CD4-positive, alpha-beta memory T cell (primary cell): ENCODE measurements at places on chromosomes 16 and 17.

DNA sequence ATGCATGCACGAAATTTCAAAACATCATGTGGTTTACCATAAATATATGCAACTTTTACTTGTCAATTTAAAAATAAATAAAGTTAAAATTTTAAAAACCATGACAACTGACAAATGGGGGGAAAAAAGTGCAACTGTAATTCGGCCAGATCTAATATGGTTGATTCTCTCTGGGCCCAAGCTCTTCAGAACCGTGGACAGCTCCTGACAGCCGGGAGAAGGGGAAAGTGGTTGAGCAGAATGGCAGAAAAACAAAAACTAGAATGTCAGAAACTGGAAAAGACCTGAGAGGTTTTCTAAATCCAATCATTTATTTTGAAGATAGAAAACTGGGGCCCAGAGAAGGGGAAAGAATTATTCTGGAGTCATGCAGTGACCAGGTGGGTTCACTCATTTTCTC lies 126.6 kb downstream of the TMEM132E start:
- no peak for DNase-seq

DNA sequence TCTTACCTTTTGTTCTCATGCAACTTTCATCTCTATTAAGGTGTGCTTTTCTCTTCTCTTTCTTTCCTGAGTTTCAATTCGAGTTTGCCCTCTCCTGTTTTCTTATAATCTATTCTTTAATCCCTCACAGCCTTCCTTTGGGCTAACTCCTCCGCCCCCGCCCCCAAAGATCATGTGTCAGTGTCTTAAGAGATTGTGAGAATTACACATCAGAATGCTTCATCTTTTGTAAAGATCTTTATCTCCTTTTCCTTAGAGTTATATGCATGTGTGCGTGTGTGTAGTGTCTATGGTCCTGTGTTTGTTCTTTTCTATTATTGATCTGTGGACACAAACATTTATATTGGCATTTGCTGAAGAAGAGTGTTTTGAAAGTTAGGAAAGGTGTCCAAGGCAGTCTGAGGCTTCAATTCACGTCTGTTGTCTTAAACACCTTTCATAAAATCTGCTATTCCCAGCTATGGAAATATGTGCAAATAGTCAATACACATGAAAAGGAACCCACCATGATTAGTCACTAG lies 6.1 kb upstream of the ALDH3A2 start:
- DNase-seq, result no peak

- DNase-seq, result no peak
Measured at GRCh38 chr16:88560714-88561484, 9.3 kb upstream of the ZC3H18 start.

- peak; percentile 70 for DNase-seq
Measured at GRCh38 chr16:23863511-23864422, 28.0 kb downstream of the PRKCB start.

DNA sequence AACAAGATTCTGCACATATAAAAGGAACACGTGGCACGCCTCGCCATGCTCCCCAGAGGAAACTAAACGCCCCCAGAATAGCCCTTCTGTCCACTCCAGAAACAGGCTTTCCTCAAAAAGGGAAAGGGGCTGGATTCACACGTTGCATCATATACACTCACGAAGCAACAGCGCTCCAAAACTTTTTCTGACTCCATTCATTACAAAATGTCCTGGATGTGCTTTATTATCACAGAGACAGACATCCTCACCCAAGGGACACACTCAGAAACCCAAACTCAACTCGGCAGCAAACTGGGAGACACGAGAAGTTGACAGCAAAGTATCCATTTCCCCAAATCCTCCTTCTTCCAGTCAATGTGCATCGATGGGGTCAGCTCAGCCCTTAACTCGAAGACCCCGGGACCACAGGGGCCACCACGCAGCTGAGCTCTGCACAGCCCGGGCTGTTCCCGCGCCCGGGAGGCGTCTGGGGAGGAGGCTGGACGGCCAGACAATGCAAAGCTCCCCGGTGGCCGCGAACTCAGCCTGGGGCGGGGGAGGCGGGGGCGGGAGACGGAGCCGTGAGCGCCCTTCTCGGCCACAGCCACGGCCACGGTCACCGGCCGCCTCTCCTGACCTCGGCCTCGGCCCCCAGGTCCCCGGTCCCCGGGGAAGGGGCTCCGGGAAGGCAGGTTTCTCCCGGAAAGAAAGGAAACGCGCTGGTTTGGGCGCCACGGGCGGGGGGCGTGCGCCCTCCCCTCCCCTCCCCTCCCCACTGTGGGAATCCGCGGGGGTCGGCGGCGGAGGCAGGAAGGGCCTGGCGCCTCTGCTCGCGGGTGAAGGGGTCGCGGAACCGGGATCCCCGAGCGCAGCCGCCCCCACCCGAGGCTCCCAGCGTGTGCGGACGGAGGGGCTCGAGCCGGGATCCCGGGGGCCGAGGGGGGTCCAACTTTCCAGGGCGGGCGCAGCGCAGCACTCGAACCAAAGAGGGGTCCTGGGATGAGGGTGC lies 1.2 kb downstream of the NXN start:
- no peak for DNase-seq

GRCh38 chr17:19371259-19372010 lies 6.9 kb upstream of the MAPK7 start:
- DNase-seq, result no peak

GRCh38 chr17:83159204-83160049 lies 80.0 kb downstream of the METRNL start:
- no peak for DNase-seq

DNA sequence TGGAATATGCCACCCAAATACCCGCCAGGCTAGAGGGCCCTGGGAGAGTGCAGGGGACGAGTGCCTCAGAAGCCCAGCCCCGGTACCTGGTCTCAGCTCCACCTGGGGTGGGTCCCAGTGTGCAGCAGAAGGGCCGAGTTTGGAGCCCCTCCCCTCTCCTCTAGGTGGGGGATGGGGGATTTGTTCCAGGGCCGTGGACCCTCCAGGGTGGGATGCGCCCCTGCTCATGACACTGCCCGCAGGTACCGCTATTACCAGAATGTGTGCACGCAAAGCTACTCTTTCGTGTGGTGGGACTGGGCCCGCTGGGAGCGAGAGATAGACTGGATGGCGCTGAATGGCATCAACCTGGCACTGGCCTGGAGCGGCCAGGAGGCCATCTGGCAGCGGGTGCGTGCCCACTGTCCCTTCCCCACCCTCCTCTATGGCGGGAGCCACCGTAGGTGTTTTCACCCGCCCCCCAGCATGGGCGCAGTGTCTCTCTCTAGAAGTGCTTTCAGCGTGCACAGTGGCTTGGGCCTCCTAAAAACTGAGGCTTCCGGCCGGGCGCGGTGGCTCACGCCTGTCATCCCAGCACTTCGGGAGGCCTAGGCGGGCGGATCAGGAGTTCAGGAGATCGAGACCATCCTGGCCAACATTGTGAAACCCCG lies 1.2 kb downstream of the NAGLU start:
- DNase-seq, result no peak

DNA sequence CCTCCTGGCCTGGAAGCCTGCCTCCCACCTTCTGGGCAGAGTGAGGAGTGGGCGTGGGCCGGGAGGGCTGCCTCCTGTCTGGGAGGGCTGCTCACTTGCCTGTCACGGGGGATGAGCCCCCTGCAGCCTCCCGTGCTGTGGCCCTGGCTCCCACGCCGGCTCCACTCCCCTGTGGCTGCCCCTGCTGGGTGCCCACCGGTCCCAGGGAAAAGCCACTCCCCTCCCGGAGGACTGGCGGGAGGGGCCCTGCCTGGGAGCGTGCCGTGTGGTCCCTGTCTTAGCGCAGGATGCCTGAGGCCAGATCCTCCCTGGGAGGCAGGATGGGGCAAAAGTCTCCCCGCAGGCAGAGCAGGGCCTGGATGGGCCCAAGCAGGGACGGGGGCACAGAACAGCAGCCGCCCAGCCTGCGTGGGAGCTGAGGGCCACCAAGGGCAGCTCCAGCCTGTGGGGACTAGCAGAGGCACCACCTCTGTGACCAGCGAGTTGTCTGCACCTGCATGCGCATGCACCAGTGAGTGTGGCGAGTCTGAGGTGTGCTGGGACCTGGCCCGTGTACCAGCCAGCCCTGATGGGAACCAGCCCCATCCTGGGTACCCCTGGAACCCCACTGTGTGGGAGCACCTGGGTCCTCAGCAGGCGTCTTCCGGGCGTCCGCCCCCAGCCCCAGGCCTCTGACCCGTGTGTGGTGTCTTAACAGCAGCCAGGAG lies 339.9 kb downstream of the SEC14L1 start:
- DNase-seq, result no peak

- DNase-seq, result no peak
Measured at GRCh38 chr17:74678541-74678940, 34.2 kb downstream of the CD300LF start.

GRCh38 chr17:7673239-7673638 lies 14.1 kb downstream of the TP53 start:
- DNase-seq, result no peak

GRCh38 chr16:82093666-82094300 lies 58.7 kb downstream of the HSD17B2 start:
- DNase-seq, result no peak

DNA sequence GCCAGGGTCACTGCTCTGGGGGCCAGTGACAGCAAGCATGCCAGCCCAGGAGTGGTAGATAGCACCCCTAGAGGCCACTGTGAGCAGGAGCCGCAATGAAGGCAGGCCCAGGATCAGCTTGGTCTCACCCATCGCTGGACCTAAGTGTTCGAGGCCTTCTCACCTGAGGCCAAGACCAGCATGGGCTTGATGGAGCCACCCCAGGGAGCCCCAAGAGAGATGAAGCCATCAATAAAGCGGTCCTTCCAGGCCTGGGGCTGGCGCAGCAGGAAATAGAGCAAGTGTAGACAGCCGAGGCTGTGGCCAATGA lies 1.8 kb downstream of the LCAT start:
- peak; percentile 19 for DNase-seq

DNA sequence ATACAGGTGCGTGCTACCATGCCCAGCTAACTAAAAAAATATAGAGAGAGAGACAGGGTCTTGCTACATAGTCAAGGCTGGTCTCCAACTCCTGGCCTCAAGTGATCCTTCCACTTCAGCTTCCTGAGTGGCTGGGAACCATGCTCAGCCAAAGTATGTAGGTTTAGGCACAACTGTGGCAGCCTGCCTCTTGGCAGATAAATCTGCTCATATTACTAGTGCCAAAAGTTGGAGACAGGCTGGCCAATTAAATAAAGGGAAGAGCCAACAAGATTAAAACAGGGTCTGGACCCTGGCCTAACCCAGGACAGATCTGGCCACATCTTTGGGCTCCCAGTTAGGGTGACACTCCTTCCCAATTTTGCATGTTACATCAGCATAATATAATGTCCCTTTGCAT lies 151.7 kb downstream of the CBLN1 start:
- no peak for DNase-seq

- no peak for DNase-seq
Measured at GRCh38 chr17:5785867-5786509, 201.7 kb upstream of the NLRP1 start.

DNA sequence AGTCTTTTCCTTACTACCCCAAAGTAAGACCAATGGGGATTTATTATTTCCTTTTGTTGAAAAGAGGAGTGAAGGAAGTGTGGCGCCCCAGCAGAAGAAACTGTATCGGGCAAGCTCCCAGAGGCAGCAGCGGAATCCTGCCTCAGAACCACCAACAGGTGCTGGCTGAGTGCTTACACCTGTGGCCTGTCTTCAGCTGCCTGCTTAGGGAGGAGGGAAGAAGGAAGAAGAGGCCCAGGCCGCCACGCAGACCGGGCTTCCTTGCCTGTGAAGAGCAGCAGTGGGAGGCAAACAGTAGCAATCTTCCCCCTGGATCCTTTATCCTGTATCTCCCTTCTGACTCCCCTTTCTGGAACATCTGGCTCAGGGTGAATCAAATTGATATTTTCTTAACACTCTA lies 134.7 kb downstream of the AATF start:
- DNase-seq, result no peak

DNA sequence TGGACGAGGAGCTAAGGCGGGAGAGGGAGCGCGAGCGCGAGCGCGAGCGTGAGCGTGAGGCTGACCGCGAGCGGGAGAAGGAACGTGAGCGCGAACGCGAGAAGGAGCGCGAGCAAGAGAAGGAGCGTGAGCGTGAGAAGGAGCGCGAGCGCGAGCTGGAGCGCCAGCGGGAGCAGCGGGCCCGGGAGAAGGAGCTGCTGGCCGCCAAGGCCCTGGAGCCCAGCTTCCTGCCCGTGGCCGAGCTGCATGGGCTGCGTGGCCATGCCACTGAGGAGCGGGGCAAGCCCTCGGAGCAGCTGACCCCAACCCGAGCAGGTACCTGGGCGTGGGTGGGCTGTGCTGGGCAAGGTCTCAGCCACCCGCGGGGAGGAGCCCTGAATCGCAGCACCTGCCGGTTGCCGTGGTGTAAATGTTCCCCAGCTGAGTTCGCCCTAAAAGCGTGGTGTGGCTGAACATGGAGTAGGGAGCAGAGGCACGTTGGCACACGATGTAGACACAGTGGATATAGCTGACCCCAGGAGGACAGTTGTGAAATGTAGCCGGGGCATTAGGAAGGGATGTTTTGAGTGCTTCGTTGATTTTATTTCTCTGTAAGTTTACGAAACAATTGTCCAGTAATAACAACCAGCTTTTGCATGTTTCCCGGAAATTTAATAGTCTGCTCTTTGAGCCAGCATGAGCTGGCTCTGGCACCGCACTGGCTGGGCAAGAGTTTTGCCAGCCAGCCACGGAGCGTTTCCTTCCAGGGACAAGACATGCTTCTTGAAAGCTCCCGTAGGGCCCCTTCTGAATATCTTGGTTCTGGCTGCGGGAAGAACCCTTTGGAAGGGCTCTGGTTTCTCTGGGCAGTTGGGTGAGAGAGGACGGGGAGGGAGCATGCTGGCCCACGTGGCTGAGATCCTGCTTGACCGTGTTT lies 32.1 kb downstream of the GINS2 start:
- DNase-seq, result no peak

GRCh38 chr17:37360632-37361031 lies 15.2 kb upstream of the C17orf78 start:
- no peak for DNase-seq

GRCh38 chr16:88700636-88701482 lies 5.3 kb downstream of the RNF166 start:
- peak; percentile 97 for DNase-seq

DNA sequence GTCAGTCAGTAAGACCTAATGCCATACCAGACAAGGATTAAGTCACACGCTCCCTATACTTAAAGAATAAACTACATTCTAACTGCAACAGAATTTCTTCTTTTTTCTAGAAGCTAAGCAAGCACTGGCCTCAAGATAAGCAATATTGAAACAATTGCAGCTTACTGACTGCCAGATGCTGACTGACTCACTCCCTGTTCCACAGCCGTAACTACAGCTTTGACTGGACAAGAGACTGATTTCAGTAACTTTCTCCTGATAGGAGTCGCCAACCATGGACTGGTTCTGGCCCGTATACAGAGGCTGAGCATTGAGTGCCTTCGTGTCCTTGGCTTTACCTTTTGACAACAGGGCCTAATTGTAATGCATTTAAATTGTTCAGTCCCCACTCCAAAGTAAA lies 67.9 kb downstream of the TRIM37 start:
- DNase-seq, result no peak

GRCh38 chr17:305090-305976 lies 47.3 kb downstream of the RPH3AL start:
- DNase-seq, result no peak

DNA sequence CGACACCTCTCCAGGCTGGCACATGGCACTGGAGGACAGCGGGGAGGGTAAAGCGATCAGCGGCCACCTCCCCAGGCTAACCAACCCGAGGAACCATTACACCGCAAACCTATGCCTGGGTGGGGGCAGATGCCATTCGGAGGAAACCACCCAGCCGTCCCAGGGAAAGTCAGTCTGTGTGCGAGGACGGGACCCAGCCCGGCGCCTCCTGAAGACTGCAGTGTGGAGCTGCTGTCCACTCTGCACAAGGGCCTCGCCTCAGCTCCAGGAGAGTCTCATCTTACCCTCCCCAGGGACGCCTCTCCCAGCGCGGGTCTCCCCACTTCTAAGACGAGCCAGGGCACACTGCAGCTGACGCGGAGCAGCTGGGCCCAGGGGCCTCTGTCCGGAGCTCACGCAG lies 8.0 kb downstream of the SLC38A10 start:
- no peak for DNase-seq
